ENCODE measurements at places on chromosomes 11 and 22.

DNA sequence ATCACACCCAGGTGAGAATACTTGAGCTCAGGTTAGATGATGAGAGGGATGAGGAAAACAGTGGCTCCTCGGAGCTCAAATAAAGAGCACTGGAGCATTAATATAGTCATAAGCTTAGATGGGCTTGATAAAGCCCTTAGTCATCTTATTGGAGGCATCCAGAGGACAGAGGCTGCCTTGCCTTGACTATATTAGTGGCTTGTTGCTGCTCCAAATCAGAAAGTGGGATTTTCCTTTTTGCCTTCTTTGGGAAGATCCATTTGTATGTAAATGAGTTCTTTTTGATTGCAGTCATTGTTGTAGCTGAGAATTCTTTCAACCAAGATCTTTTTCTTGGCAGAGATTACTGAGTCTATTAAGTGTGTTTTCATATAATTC lies 18.9 kb downstream of the ADM start:
- DNase-seq: no peak

DNA sequence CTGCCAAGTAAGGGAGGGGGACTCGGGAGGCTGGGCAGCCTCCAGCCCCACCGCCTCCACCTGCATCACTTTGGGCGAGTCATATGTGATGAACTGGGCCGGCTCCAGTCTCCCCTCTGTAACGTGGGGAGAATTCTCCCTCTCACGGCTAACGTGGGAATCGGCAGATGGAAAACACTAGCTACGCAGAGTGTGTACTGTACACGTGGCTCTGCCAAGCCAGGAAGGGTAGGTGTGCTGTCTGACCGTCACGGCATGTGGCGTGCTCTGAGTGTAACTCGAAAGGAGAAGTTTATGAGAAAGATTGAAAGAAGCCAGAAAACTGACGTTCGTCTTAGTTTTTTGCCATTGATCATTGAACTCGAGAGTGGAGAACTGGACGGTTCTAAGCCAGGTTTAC lies 13.7 kb downstream of the TRMU start:
- DNase-seq: no peak

- no peak for DNase-seq
These were observed 35.5 kb upstream of the KRTAP5-7 start for GRCh38 chr11:71491531-71491930.

DNA sequence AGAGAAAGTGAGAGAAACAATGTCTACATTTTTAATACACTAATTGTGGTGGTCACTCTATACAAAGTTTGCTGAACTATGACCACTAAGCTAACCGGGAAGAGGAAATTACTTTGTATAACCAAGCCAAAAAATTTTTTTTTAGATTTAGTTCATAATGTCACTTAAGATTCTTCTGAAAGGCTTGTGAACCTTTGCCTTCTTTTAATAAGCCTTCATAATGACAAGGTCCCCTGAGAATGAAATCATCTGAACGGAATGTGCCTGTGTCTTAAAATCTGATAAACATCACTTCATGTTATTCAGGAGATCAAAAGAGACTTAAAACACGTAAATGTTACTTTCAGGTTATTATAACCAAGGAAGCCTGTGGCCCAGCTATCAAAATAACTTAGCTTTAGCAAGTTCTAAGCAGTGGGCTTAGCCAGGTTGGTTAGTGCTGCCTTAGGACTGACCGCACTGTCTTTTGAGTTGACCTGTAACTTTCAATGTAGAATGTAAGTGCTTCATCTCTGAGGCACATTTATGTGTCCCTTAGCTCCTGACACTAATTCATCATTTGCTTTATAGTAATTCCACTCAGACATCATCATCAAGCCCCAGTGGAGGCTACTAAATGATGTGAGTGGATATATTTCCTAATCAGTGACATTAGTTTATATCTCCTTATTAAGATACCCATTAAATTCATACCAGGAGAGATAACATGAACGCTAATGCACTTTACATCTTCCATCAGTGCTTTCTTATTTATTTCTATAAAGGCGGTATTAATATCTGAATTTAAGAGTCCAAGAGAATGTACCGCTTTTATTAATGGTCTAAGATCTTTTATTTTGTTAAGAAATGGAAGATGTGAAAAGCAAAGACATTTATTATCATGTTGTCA lies 122.5 kb downstream of the WNT11 start:
- no peak for DNase-seq

DNA sequence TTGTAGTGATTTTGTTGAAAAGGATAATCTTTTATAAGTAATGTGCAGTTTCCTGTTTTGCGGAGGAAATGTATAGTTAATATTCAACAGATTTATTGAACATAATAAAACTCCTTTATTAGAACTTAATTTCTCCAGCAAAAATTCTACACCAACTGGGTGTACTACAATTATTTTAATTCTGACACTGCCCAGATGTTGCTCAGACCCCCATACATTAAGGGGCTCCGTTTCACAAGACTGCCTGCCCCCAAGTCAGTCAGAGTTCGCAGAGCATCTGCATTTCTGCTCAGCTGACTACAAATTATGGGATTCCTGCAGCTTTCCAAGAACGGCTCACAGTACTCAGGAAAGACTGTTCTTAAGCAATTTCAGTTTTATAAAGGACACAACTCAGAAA lies 6.2 kb downstream of the CEP57 start:
- no peak for DNase-seq

- no peak for DNase-seq
These were observed 23.6 kb downstream of the NECTIN1 start for GRCh38 chr11:119705362-119705761.

- DNase-seq: no peak
These were observed 139.3 kb upstream of the API5 start for GRCh38 chr11:43172477-43172876.

GRCh38 chr11:74819400-74819799 lies 70.8 kb downstream of the RNF169 start:
- no peak for DNase-seq

GRCh38 chr11:9739123-9739900 lies 75.4 kb downstream of the SWAP70 start:
- DNase-seq: no peak

GRCh38 chr11:61697764-61698163 lies 17.6 kb downstream of the DAGLA start:
- DNase-seq: no peak
